SK-N-SH treated with all-trans-retinoic acid at 6 μM for 48 hours (cell line): ENCODE measurements at places on chromosomes 3 and 15.

DNA sequence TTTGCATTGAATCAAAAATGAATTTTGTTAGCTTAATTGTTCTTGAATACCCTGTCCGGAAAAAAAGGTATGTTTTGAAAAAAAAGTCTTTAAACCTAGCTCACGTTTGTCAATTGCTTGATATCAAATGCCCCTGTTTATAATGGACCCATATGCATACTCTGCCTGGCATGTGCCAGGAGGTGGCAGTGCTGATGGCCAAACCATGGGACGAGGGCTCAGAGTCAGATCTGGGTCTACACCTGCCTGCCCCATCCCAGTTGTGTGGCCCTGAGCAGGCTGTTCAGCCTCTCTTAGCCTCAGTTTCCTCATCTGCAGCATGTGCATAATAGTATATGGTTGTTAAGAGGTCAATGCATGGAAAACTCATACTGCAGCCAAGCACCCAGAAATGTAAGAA is 38.8 kb downstream of the PRKCD start:
- 0 out of 3 replicates have a peak, but pooled peaks have one; percentile 31 for ATAC-seq

DNA sequence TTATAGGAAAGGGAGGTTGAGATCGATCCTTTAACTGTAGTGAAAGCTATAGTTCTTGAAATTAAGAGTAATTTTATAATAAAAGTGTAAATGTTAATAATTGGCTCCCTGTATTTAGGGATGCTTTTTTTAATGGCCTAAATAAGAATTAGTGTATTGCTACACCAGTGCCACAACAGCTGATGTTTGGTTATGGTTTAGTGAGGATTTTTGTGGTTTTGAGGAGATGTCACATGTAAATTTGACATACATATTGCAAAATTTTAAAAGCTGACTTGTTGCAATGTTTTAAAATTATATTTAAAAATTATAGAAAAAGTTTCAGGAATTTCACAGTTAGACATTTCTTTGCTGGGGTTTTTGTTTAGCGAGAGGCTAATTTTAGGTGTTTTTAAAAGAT is 3.9 kb downstream of the TSC22D2 start:
- ATAC-seq = no peak

- ATAC-seq = peak; percentile 48
These were observed 425.2 kb upstream of the TBL1XR1 start for GRCh38 chr3:177622520-177622919.

GRCh38 chr3:54094926-54095325 is 27.4 kb upstream of the CACNA2D3 start:
- ATAC-seq = no peak

DNA sequence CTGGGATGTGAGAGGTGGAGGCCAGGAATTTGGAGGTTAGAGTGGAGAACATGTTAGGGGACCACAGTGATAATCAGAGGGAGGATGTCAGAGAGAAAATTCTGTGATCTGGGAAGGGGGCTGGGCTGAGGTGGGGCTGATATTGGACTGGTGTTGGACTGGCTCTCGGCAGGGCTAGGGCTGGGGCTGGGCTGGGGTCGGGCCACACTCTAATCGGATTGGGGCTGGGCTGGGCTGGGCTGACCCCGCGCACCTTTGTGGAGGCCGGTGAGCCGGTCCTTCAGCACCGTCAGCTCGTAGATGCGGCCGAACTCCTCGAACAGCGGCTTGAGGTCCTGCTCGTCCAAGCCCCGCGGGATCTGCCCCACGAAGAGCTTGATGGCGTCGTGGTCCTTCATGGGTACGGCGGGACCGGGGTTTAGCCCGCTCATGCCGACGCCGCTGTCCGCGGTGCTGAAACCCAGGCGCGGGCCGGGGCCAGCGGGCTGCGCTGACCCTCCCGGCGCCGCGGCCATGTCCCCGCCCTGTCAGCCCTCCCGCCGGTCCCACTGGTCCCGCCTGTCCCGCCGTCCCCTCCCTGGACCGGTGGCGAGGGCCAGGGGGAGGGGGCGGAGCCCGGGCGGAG is 485 bp downstream of the CELF6 start:
- ATAC-seq = peak; percentile 91

GRCh38 chr15:100236981-100237720 is 104.6 kb downstream of the ADAMTS17 start:
- no peak for ATAC-seq

- no peak for ATAC-seq
These were observed 55.1 kb downstream of the MBNL1 start for GRCh38 chr3:152323834-152324233.

DNA sequence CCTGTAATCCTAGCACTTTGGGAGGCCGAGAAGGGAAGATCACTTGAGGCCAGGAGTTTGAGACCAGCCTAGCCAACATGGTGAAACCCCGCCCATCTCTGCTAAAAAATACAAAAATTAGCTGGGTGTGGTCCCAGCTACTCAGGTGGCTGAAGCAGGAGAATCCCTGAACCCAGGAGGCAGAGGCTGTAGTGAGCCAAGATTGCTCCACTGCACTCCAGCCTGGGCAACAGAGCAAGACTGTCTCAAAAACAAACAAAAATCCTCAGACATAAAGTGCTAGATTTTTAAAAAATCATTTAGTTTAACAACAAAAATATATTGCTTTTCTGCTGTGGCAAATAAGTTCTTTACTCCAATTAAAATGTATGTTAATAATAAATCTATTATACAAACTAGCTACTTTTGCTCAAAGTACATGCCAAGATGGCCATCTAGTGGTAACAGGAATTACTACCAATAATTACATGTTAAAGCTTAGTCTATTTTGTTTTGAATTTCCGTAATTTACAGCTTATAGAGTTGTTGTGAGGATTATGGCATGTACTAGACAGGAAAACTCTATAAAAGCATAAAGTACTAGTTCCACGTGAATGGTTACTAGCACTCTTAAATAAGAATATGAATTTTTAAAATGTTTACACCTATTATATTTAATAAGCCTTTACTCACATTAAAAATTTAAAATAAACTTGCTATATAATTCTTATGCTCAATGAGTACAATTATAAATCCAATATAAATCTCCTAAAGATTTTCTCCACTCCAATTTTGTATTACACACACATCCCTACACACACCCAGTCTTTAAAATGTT is 39.0 kb downstream of the GABPB1 start:
- ATAC-seq = peak; percentile 73

- ATAC-seq = no peak; the same call in 2 of the 3 replicates
These were observed 112.6 kb downstream of the UACA start for GRCh38 chr15:70650567-70651302.

- no peak for ATAC-seq
These were observed 716 bp downstream of the CPEB1 start for GRCh38 chr15:82646250-82647044.

DNA sequence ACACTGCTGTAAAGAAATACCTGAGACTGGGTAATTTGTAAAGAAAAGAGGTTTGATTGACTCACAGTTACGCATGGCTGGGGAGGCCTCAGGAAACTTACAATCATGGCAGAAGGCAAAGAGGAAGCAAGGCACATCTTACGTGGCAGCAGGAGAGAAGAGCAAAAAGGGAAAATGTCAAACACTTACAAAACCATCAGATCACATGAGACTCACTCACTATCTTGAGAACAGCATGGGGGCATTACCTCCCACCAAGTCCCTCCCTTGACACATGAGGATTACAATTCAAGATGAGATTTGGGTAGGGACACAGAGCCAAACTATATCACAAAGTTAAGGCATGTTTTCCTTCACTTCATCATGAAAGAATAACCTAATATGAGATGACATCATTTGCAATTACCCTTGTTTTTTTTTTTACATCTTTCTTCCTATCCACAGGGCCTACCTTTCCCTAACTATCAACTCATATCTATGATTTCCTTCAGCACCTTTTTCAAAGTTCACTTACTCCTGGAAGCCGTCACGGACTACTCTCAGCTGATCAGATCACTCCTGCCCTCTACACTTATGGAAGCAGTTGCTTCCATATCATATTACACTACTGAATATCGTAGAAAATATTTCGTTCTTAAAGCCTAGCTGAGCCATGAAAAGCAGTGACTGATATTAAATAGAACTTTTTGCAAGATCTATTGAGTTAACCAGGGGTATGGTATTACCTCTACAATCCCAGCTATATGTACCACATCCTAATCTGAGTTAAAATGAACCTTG is 25.5 kb upstream of the ATP8B4 start:
- peak; percentile 45; the same call in 2 of the 3 replicates for ATAC-seq

DNA sequence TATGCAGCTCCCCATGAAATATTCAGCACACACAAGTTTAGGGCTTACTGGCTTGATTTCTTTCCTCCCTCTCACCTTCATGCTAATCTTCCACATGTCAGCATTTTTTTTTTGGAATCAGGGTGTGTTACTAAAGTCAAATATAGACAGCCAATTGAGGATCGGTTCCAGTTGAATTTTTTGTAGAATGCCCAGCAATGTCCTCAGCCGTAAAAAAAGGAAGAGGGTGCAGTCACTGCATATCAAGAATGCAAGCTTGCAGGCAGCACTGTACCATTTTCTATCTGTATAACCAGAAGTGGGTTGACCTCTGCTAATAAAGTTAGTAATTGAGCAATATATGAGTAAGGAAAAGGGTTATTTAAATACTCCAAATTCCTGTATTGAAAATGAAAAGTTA is 51.4 kb upstream of the CHMP2B start:
- ATAC-seq = no peak
